ENCODE measurements at places on chromosomes 5 and 9.

DNA sequence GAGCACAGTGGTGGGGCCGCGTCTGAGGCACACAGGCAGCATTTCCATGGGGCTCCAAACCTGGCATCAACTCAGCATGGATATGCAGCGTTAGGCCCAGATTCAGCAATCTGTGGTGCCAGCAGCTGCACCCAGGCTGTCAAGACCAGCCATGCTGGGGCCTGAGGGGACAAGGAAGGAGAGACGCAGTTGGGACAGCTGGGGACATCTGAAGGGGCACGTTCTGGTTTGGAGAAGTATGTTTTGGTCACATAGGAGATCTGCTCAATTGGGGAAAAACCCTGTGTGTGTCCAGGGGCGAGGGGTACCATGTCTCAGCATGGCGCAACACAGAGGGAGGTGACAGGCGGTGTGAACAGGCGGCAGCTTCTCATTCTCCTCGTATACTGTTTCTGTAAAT, 66.6 kb upstream of the ECM2 start:
- DNase-seq, result no peak

DNA sequence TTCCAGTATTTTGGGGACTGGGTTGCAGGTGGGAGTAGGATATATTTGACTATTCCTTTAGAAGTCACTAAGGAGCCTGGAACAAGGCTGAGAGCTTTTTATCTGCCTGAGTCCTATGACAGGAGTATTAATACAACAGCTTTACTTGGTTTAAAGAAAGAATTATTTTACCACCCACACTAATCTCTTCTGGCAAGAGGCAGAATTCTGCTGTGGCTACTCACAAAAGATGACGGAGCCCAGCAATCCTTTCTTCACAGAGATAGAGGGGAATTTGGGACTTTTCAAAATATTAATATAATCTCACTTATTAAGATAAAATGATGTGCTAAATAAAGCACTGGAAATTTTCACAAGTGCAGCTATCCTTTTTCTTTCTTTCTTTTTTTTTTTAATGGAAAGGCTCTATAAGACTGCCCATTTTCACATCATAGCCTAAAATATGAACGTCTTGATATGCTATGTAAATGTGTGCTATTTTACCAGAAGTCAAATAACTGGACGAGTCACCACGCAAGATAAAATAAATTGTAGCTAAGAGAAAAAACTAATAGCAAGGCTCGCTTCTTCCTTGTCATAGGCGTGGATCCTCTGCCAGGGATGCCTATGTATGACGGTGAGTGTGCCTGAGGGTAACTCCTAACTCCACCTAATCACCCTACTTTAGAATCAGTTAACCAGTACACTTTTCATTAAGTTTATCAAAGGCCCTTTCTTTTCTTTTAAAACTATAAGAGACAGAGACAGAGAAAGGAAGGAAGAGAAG, 76.3 kb downstream of the ZNF608 start:
- no peak for DNase-seq

DNA sequence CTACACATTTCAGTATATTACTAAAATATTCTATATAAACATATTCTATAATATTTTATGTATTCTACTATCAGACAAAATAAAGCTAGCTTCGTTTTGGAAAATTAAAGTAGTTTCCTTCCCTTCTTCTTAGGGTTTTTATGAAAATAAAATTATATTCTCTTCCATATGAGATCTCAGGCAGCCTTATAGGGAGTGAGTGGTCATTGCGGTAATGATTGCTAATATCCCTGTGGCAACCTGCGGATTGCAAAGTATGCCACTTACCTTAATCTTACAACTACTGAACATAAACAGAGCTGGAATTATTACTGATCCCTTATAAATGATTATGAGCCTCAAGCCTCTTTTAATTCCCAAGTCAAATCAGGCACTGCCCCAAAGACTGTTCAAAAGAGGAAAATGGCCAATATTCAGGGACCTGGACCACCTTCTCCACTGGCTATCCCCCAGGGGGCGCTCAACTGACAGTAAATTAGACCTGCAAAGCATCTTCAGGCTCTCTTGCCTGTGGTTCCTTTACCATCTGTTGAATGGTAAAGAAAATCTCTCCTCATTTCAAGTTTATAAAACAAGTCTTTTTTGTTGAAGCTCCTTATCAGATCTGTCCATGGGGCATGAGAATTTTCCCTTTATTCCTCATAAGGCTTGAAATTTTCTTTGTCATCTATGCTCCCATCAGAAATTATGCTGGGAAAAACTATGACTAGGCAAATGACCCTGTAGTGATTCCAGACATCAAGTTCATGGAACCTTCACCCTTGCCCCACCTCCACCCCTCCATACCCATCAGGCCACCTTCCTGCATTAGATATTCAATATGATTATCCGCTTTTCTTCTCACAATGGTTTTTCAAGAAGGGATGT, 163.9 kb downstream of the CEMIP2 start:
- DNase-seq, result peak; percentile 70

DNA sequence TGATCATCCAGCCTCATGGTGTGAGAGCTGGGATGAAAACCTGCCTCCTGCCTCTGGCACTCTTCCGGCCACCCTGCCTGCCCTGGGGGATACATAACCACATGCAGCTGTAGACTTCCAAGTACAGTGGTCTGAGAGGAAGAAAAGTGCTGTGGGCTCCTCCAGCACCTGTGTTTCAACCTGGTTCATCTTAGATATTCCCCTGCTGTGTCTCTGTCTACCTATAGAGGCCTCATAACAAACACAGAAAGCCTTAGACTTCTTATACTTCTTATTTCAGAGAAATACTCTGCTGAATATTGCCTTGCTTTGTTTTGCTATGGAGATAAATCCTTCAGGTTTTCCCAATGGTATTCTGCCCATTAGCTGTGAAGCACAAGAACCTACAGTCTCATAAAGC, 19.6 kb upstream of the TNFAIP8 start:
- DNase-seq, result no peak

DNA sequence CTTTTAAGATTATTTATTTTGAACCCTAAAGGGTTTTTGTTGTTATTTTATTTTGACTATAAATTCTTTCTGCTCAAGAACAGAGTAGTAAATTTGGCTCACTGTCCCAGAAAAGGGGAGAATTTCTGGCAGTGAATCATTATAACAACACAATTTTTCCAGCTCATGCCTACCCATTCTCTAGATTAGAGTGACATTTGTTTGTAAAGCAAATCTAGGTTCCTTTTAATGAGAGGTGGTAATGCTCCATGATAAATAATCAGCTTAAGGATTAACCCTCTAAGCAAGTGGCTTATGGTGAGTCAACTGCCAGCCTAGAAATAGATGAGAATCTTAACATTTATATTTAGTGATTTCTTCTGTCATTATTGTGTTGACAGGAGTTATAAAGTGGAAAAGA, 409.2 kb downstream of the NFIB start:
- DNase-seq, result no peak

DNA sequence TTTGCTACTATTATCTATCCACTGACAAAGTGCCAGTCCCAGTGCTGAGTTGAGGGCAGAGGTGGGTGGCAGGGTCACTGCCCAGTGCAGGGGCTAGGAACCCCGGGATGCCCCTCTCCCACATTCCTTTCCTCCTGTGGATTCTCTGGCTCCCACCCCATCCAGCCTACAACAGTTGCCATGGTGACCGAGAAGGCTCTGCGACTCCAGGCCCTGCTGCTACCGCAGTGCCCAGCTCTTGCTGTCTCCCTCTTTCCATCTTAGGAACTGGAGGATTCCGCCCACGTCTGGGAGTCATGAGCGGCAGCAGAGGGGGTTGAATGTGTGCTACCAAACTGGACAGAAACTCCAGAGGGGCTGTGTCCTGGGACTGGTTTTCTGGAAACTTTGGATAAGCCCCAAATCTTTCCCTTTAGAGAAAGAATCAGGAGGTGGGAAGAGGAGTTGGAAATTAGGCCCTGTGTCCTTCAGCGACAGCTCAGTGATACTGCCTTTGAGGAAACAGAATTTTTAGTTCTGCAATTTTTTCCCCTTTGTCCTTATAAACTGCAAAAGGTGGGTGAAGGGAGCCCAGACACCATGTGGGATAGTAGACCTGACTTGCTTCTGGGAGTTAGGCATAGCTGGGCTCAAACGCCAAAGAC, 20.7 kb upstream of the C5orf47 start:
- DNase-seq, result no peak

GRCh38 chr5:40502736-40503135, 177.0 kb upstream of the PTGER4 start:
- DNase-seq, result peak; percentile 4

- no peak for DNase-seq
Observed at GRCh38 chr5:178651046-178651810, 24.4 kb upstream of the CLK4 start.

DNA sequence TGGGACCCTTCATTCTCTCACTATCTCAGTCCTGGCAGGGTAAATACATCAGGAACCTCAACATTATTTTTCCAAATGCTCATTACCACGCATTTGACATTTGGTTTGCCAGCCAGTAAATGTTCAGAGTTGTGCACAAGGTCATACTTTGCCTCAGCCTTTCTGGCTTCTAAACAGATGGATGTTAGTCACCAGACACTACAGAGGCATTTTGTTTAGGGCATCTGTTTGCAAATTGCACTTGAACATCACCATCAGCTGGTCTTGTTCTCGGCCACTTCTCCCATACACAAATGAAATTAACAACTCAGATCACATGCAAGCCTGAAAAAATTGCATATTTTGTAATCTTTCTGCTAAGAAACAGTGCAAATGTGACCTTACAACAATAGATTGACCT, 75.0 kb upstream of the SLC1A1 start:
- DNase-seq, result no peak

DNA sequence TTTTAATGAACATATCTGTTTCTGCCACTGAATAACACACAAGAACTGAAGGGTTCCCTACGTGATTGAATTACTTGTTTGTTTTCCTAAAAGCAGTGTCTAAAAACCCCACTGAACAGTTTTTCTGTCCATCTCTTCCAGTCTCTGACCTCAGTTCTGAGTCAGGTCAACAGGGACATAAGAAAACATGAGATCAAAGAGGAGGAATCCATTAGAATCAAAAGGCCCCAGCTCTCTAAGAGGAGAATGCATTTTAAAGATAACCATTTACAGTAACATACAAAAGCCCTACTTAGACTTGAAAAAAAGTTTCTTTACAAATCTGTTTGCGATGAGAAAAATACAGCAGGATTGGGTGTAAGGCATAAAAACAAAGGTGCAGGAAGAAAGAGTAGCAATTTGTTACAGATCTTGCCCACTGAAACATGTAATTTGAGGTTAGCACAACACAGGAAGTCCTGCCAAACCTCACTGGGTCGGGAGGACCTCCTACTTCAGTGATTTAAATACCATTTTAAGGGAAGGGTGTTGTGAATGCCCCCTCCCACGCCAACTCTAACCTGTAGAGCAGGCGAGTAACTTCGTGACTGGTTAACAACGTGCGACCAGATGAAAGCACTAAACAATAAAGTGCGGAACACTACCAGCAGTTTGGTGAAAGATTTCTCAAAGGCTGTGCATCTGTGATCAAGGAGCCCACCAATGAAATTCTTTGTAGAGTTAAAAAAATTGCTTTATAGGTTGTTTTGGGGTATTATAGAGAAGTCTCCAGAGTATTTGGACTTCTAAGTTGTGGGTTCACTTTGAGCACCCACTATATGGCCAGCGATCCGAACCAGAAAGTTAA, 1.3 kb downstream of the QSOX2 start:
- no peak for DNase-seq

DNA sequence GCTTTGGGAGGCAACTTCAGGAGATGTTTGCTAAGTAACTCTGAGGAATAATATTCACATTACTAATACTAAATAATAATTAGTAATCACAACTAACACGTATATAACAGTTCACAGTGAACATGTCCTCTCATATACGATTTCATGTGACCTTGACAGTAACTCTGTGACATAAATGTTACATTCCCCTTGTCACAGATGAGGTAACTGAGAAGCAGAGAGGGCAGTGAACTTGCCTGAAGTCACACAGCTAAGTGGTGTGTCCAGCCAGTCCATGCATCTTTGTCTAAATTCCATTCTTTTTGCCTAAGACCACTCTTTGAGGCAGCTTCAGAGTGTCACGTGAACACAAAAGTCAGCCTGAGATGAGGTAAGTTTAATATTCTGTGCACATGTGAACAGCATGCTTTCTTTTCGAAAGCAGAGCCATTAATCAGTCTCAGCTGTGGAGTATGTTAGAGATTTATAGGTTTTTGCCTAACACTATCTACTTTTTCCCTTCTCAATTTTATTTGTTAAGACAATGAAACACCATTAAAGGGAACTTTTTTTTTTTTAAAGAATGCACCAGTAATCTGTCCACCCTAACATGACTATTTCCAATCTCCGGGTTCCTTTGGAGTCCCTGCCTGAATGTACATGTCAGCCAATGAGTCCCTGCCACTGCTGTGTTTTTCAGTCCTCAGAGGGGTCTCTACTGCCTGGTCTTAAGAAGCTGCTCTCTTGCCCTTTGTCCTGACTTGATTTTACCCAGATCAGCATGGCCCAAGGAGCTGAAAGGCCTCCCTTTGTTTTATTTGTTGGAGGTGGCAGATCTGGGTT, 43.5 kb downstream of the SH3PXD2B start:
- no peak for DNase-seq

- no peak for DNase-seq
Observed at GRCh38 chr9:131423171-131423581, 29.3 kb downstream of the PRRC2B start.

DNA sequence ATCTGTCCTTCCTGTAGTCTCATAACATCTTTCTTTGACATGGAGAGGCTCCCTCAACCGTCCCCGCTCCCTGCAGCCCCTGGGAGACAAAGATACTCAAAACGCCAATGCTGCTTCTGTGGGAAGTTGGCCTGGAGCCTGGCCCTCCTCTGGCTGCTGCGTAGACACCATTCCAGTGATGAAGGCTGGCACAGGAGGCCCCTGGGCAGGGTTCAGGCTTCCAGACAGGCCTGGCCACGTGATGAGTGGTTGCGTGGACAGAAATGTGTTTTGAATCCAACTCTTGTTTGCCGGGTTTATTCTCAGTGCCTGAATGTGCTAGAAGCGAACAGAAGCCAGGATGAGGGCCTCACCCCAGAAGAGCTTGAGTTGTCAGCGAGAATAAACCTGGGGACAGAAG, 43.2 kb upstream of the NKX2-5 start:
- DNase-seq, result no peak

DNA sequence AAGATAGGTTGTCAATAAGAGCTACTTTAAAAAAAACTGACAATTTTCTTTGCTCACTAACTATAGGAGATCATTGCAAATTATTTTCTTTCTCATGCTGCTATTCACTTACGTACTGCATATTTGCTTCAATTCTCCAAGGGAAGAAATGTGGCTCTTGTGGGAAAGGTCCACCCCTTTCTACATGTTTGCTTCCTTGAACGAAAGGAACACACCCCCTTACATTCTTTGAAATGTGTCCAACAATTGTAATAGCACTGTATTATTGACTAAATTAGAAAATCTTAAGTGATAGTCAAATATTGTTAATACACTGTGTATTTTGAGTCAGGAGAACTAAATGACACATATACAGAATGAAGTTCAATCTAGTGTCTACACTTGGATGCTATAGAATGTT, 5.2 kb downstream of the MEF2C start:
- no peak for DNase-seq

- DNase-seq, result no peak
Observed at GRCh38 chr5:75057561-75057960, 5.2 kb upstream of the GCNT4 start.

GRCh38 chr5:145280214-145280613, 554.9 kb downstream of the PRELID2 start:
- DNase-seq, result no peak

All from AML-193 (cell line).